ENCODE measurements at places on chromosomes 6 and 20.

DNA sequence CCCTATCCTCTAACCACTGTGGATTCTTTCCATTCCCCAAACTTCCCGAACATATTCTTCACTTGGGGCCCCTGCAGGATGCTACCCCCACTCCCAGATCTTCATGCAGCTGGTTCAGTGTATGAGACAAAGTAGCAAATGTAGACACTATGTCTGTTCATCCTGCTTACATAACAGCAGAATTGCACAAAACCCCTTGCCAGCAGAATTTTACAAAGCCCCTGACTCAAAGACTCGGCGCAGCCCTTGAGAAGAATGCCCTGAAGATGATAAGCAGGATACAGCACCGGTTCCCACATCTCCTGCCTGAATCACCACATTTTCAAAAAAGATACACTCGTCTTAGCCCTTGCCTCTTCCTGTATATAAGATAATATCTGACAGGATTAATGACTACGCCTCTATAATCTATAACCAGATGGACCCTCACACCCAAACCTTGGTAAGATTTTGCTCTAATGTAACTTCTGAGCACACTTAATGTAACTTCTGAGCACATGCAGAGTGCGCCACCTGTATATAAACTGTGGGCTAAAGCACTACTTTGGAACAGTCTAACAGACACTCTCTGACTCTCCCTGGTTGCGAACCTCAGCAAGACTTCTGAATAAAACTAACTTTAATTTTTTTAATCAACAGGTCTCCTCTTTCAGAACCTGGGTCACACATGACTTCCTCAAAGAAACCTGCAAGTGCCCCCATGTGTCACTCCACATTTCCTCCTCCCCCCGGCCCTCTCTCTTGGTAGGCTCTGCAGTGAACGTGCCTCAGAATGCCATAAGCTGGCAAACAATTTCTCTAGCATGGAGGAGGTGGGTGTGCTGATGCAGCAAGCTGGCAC is 28.7 kb downstream of the RALGAPA2 start:
- no peak for DNase-seq

- no peak for DNase-seq
These were observed 21.3 kb upstream of the UTRN start for GRCh38 chr6:144263786-144264185.

GRCh38 chr20:50144362-50144761 is 9.2 kb downstream of the PEDS1 start:
- peak; percentile 100 for DNase-seq

DNA sequence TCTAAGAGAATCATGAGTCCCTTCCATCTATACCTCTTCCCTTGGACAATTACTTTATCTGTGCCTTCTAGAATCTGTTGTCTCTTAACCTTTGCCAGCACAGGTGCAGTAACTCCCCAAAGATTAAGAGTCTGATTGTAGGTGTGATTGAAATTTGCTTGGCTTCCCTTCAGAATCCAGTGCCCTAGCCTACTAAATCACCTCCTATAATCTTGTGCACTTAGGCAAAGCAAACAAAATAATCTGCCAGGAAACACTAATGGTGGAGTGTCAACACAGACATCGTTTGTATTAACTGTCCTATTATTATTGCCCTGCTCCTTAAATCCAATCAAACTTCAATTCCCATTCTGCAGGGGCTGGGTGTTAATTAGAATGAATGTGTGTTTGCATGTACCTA is 28.0 kb downstream of the ID4 start:
- no peak for DNase-seq

- DNase-seq, result no peak
These were observed 20.4 kb downstream of the ARMC2 start for GRCh38 chr6:108868647-108869046.

- no peak for DNase-seq
These were observed 95.9 kb upstream of the SSTR4 start for GRCh38 chr20:22939181-22939580.

DNA sequence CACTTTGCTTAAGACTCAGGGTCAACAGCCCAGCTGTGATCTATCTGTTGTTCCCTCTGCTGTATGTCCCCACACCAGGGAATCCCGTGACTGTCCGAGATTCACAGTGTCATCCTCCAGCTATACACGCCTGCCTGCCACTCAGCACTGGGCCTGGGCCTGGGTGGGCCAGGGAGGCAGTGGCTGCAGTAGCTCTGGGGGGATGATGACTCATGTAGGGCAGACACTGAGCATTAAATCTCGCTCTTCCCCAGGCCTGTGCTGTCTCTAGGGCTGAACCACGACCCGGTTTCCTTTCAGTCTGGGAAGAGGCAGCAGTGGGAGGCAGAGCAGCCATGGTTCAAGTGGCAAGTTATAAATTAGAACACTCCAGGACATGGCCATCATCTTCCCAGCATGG is 173.9 kb downstream of the LRFN2 start:
- DNase-seq, result no peak

- peak; percentile 65 for DNase-seq
These were observed at the start of gene ATXN1 for GRCh38 chr6:16760516-16761470. Gene ATXN1, minus strand, starts transcription at chr6:16761460.

GRCh38 chr6:31948753-31949413 is 3.0 kb downstream of the CFB start:
- peak; percentile 75 for DNase-seq

GRCh38 chr6:41859356-41859755 is 35.8 kb downstream of the USP49 start:
- no peak for DNase-seq

Data from epithelial cell of esophagus (primary cell).